Epithelial cell of umbilical artery (primary cell): ENCODE measurements at places on chromosomes 4 and X. TPM values are rescaled to one million over a fixed set of nuclear protein-coding genes. Genes with fewer than 3 reads are reported as not detected.

Gene RNF212
- total RNA-seq, result 0.32 and 0.91 TPM in 2 replicates

Gene MAB21L2
- total RNA-seq, result 0.15 TPM in 1 of 2 replicates, not detected in the other

Gene SGMS2
- total RNA-seq, result 86.9 and 98.7 TPM in 2 replicates

Gene RBMX2
- total RNA-seq, result 16.9 and 19.5 TPM in 2 replicates

Gene TBX22
- total RNA-seq, result not detected in 2 replicates

Gene PIR
- total RNA-seq, result 153 and 415 TPM in 2 replicates

Gene PHOX2B
- not detected in 2 replicates for total RNA-seq

Gene ADH6
- total RNA-seq, result not detected in 2 replicates

Gene PLAC1
- total RNA-seq, result 0.32 and 0.46 TPM in 2 replicates

Gene DMP1
- total RNA-seq, result not detected in 2 replicates

Gene ASMTL
- 12.2 and 21.1 TPM in 2 replicates for total RNA-seq

Gene CHRNA9
- not detected in 2 replicates for total RNA-seq

Gene TMPRSS11A
- total RNA-seq, result not detected in 2 replicates

Gene GAGE2A
- total RNA-seq, result not detected in 2 replicates

Gene RASGEF1B
- not detected in 2 replicates for total RNA-seq

Gene FHIP1A
- total RNA-seq, result under 0.01 and 0.30 TPM in 2 replicates

Gene FGG
- total RNA-seq, result not detected in 2 replicates

Gene ASB12
- total RNA-seq, result not detected in 2 replicates

Gene USP51
- 1.3 and 1.7 TPM in 2 replicates for total RNA-seq

Gene PALLD
- 36.8 and 40.6 TPM in 2 replicates for total RNA-seq

Gene HAND2
- 0.32 and 0.46 TPM in 2 replicates for total RNA-seq

Gene SRP72
- total RNA-seq, result 50.6 and 91.6 TPM in 2 replicates

Gene CYSLTR1
- not detected in 2 replicates for total RNA-seq

Gene LDB2
- 90.6 and 95.1 TPM in 2 replicates for total RNA-seq

Gene EDA
- 0.46 and 0.97 TPM in 2 replicates for total RNA-seq

Gene ATG4A
- total RNA-seq, result 40.3 and 44.7 TPM in 2 replicates

Gene TRIM61
- total RNA-seq, result under 0.01 TPM in 1 of 2 replicates, not detected in the other

Gene MAGEB2
- not detected in 2 replicates for total RNA-seq

Gene CCDC120
- total RNA-seq, result 0.61 and 0.65 TPM in 2 replicates

Gene USP46
- total RNA-seq, result 14.7 and 18.5 TPM in 2 replicates
